WERI-Rb-1 (cell line): ENCODE measurements at places on chromosomes 13 and 19.

GRCh38 chr19:17778968-17779929 lies 15.7 kb upstream of the B3GNT3 start:
- peak; percentile 50 for DNase-seq

DNA sequence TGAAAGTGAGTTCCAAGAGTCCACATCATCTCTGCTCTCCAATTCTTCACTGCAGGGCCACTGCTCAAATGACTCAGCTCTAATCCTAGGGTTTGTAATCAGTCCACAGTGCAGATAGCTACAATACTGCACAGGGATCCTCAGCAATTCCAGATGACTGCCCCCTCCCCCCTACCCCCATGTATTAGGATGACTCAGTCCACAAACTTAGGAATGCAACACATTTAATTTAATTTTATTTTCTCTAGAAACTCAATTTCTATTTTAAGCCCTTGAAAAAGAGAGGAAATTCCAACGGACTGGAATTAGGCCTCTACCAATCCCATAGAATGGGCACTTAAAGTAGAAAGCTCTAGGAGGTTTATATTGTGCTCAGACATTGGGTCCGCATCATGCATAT lies 173.8 kb upstream of the SOX21 start:
- DNase-seq, result no peak

DNA sequence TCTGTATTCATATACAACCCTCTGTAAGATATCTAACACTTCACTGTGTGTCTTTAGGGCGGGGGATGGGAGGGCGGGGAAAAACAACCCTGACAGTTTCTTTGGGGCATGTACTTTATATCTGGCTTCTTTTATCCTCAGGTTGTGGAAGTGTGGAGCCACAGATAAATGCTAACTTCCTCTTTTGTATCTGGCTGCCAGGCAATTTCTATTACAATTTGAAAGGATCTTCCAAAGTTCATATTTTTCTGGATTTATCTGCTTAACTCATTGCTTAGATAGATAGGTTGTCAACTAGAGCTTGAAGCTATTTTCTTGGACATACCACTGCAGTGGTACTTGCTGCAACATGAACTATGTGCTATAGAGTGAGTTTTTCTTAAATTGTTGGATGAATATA lies 393.0 kb downstream of the LMO7 start:
- DNase-seq, result no peak

DNA sequence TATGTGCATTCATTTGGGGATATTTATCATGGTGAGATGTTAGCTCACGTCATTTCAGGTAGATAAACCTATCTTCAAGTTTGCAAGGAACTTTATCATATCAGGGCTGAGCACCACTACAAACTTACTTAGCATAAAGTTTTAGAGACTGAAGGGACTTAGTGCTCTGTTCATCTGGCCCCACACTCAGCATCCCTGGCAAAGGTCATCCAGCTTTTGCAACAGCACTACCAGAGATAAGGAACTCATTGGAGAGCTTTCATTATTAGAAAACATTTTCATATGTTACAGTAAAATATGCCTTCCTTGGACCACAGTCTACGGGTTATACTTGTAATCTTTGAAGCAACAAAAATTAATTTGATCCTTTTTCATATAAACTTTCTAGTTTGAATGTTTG lies 263.4 kb downstream of the POU4F1 start:
- DNase-seq, result no peak

- peak; percentile 69 for DNase-seq
These were observed 8.2 kb downstream of the GPC5 start for GRCh38 chr13:91406619-91407018.

DNA sequence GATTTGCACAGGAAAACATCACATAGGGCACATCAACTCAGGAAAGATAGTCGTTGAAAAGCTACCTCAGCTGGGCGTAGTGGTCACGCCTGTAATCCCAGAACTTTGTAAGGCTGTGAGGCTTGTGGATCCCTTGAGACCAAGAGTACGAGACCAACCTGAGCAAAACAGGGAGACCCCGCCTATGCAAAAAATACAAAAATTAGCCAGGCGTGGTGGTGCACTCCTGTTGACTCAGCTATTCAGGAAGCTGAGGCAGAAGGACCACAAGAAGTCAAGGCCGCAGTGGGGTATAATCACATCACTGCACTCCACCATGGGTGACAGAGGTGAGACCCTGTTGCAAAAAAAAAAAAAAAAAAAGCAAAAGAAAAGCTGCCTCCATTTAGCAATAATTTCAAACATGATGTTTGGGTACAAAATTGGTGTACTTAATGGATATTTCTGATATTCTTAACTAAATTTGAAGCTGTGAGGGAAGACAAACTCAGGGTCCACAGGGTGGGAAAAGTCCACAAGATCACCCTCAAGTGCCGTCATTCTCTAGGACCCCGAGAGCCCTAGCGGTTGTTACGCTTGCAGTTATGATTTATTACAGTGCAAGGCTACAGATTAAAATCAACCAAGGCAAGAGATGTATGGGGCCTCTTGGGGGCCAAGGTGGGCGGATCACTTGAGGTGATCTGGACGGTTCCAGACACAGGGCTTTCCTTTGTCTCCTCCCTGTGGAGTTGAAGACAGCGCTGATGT lies 42.5 kb upstream of the LDLR start:
- DNase-seq, result no peak

DNA sequence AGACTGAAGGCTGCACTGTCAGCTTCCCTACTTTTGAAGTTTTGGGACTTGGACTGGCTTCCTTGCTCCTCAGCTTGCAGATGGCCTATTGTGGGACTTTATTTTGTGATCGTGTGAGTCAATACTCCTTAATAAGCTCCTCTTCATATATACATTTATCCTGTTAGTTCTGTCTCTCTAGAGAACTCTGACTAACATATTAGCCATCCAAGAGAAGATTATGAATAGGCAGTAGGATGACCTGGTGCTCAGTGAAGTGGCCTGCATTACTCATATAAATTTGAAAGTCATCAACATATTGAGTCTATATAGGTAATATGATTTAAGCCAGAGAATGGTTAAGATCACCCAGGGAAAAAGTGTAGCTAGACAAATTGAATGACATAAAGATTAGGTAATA lies 136.3 kb upstream of the UFM1 start:
- DNase-seq, result no peak

- no peak for DNase-seq
These were observed 189.0 kb upstream of the KLHL1 start for GRCh38 chr13:70297189-70297616.

GRCh38 chr13:40656358-40656757 lies 10.1 kb downstream of the FOXO1 start:
- no peak for DNase-seq
